ENCODE measurements at places on chromosomes 11 and 22. TPM values are rescaled to one million over a fixed set of nuclear protein-coding genes. Genes with fewer than 3 reads are reported as not detected.
A peak's percentile ranks its signal among the peaks of the same experiment; 100 is the strongest.

- H3K4me1 ChIP-seq: no peaks in the 10 kb centered on the region
- peaks cover 31% of the 10 kb centered on the region for H3K27me3 ChIP-seq
- H3K36me3 ChIP-seq: no peaks in the 10 kb centered on the region
- DNase-seq: peak; percentile 65
- no peak overlapping the region for H3K4me3 ChIP-seq
These were observed 82.3 kb downstream of the RCN1 start for GRCh38 chr11:32172848-32173834.

DNA sequence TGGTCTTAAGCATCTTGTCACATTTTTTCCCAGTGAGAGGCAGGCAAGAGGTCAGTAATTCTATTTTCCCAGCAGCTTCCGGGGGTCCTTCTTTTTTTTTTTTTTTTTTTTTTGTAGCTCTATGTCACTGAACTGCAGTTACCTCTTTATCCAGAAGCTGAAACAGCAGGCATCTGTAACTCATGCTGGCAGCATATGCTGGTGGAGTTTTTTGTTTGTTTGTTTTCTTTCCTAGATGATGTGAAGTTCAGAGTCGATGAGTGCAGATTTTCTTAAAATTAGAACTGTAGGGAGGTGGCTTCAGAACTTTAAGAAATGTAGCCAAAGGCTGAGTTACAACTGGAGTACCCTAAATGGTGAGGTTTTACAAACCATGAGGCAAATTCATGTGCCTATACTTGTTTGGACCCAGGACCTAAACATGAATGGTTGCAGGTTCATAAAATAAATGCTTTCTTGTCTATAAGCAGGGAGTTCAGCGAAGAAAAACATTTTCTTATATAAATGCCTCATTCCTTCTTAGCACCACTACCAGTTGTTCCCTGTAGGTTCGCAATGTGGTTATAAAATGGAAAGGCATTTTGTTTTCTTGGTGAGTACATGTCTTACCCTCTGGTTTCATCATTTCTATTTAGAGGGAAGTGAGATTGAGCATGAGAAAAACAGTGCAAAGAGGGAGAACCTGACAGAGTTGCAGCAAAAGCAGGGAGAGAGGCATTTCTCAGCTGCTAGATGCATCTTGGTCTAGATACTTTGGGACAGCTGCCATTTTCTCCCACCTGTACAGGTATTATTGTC, 84.0 kb downstream of the TRIM44 start:
- no peak overlapping the region for H3K4me3 ChIP-seq
- no peak for DNase-seq
- H3K4me1 ChIP-seq: no peaks in the 10 kb centered on the region
- no peak overlapping the region for H3K27ac ChIP-seq
- peaks cover 10% of the 10 kb centered on the region for H3K36me3 ChIP-seq

DNA sequence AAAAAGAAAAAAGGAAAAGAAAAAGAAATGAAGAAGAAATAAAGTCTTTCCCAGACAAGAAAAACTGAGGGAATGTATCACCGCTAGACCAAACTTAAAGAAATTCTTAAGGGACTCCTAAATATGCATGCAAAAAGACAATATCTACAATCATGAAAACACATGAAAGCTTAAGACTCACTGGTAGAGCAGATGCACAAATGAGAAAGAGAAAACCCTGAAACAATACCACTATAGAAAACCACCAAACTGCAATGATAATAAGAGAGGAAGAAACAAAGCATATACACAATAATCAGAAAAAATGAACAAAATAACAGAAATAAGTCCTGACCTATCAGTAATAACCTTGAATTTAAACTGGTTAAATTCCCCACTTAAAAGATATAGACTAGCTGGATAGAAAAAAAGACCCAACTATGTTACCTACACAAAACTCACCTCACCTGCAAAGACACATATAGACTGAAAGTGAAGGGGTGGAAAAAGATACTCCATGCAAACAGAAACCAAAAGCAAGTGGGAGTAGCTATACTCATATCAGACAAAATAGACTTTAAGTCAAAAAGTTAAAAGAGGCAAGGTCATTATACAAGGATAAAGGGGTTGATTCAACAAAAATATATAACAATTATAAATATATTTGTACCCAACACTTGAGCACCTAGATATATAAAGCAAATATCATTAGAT, 61.3 kb upstream of the NARS2 start:
- no peak overlapping the region for H3K27ac ChIP-seq
- H3K4me3 ChIP-seq: no peak overlapping the region
- H3K36me3 ChIP-seq: no peaks in the 10 kb centered on the region
- H3K4me1 ChIP-seq: no peaks in the 10 kb centered on the region
- peaks cover 6% of the 10 kb centered on the region for H3K27me3 ChIP-seq

DNA sequence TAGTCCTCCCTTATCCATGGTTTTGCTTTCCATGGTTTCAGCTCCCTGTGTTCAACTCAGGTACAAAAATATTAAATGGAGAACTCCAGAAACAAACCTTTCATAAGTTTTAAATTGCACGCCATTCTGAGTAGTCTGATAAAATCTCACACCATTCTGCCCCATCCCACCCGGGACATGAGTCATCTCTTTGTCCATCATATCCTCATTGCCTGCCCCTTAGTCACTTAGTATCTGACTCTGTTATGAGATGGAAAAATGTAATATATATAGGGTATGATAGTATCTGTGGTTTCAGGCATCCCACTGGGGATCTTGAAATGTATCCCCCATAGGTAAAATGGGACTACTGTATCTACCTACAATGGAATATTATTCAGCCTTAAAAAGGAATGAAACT, 35.5 kb upstream of the FGF3 start:
- H3K27ac ChIP-seq: no peak overlapping the region
- no peak overlapping the region for H3K4me3 ChIP-seq
- no peaks in the 10 kb centered on the region for H3K36me3 ChIP-seq
- peaks cover 66% of the 10 kb centered on the region for H3K27me3 ChIP-seq
- no peaks in the 10 kb centered on the region for H3K4me1 ChIP-seq
- no peak for DNase-seq

- H3K36me3 ChIP-seq: no peaks in the 10 kb centered on the region
- no peak overlapping the region for H3K27ac ChIP-seq
- H3K4me1 ChIP-seq: peaks cover 7% of the 10 kb centered on the region
- no peaks in the 10 kb centered on the region for H3K27me3 ChIP-seq
- no peak for DNase-seq
- H3K4me3 ChIP-seq: no peak overlapping the region
These were observed 31.7 kb downstream of the IMMP1L start for GRCh38 chr11:31477528-31478222.

GRCh38 chr11:10158461-10158860, 135.6 kb downstream of the SBF2 start:
- H3K27me3 ChIP-seq: no peaks in the 10 kb centered on the region
- no peak overlapping the region for H3K4me3 ChIP-seq
- peaks cover 14% of the 10 kb centered on the region for H3K4me1 ChIP-seq
- H3K27ac ChIP-seq: no peak overlapping the region

GRCh38 chr11:62148271-62148980, 24.6 kb downstream of the INCENP start:
- no peak overlapping the region for H3K4me3 ChIP-seq
- peaks cover 47% of the 10 kb centered on the region for H3K36me3 ChIP-seq
- DNase-seq: no peak

DNA sequence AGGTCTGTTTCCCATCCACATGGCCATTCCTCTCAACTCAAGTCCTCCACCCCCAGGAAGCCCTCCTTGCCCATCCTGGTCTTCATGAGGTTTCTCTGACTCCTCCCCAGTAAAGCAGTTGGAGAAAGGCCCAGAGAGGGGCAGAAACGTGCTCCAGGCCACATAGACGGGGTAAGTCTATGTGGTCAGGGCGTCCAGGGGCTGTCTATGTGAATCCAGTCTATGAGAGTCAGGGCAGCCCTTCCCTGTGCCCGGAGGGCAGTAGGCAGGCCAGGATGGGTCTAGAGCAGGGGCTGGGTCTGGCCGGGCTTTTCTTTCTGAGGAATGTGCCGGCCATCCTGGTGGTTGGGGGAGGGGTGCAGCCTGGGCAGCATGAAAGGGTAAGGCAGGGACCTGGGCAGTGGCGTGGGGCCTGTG, 11.7 kb downstream of the GUCD1 start:
- no peaks in the 10 kb centered on the region for H3K4me1 ChIP-seq
- no peaks in the 10 kb centered on the region for H3K27me3 ChIP-seq
- peaks cover 22% of the 10 kb centered on the region for H3K36me3 ChIP-seq
- no peak overlapping the region for H3K4me3 ChIP-seq

- no peaks in the 10 kb centered on the region for H3K27me3 ChIP-seq
- no peak overlapping the region for H3K4me3 ChIP-seq
- H3K4me1 ChIP-seq: peaks cover 9% of the 10 kb centered on the region
- H3K36me3 ChIP-seq: no peaks in the 10 kb centered on the region
- DNase-seq: no peak
- peak overlapping the region; percentile 60 for H3K27ac ChIP-seq
These were observed 139.5 kb upstream of the TIMP3 start for GRCh38 chr22:32661737-32662586.

DNA sequence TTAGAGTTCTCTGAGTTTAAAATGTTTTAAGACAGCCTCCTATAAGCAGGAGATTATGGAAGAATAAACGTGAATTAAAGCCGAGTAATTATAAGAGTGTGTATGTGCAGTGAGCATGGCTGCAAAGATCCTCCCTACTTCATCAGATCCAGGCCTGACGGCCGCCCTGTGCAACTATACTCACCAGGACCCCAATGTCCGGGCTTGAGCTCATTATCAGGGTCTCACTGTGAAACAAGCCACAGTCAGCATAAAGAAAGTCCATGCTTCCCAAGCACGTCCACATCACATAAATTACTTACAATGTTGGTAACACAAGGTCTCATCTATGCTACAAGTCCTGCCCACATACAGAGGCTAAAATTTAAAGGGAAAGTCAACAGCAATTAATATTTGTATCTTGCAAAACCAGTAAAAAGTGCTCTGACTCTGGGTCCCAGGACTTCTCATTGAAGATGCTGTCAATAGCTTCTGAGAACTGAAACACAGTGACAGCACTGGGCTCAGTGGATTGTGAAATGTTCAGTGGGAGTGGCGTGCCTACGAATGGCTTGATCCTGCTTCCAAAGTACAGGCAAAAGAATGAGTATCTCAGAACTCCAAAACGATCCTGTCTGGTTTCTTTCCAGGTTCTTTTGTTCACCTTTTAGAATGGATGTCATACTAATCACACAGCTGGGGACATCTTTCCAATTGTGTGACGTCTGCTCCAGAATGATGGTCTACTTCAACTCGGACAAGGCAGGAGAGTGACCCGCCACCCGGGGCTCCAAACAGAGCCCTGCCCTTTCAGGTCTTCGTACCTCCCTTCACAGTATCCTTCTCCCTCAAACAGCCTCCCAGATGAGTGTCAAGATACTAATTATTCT, 72.1 kb upstream of the ARFGAP3 start:
- H3K27ac ChIP-seq: no peak overlapping the region
- no peak overlapping the region for H3K4me3 ChIP-seq
- H3K27me3 ChIP-seq: no peaks in the 10 kb centered on the region
- H3K4me1 ChIP-seq: peaks cover 38% of the 10 kb centered on the region
- no peak for DNase-seq
- H3K36me3 ChIP-seq: no peaks in the 10 kb centered on the region

DNA sequence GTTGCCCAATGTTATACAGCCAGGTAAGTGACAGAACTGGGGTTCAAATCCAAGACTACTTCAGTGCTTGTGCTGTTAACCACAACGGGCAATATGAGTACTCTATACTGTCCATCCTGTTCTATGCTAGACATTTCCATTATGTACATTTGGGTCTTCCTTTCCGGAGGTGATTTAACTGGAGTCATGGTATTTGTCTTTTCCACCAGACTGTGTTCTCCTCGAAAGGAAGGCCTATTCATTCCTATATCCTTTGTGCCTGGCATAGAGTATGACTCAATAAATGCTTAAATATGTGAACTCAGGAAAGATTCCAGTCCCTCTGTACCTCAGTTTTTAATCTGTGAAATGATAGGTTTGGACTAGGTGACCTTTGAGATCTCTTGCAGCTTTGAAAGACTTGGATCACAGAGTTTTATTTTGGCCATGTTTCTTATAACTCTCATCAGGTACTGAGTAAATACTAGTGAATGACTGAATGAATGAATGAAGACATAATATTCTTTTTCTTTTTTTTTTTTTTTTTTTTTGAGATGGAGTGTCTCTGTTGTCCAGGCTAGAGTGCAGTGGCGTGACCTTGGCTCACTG, 6.6 kb downstream of the RNF121 start:
- H3K4me1 ChIP-seq: peaks cover 2% of the 10 kb centered on the region
- no peaks in the 10 kb centered on the region for H3K36me3 ChIP-seq
- no peaks in the 10 kb centered on the region for H3K27me3 ChIP-seq
- no peak overlapping the region for H3K27ac ChIP-seq

DNA sequence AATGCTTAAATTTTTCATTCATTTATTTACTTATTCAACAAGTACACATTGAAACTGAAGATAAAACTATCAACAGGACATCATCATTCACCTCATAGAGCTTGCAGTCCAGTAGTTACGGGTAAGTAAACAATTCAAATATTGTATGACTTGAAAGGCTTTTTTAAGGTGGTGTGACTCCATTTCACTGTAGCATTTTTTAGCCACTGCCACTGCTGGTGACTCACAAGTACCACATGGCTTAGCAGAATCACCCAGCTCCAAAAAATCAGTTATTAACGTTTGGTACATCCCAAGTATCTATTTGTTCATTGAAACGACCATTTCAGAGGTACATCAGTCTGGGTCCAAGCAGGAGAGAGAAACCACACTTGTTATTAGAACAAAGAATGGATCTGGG, 427.9 kb upstream of the DDI1 start:
- H3K4me3 ChIP-seq: no peak overlapping the region
- no peaks in the 10 kb centered on the region for H3K27me3 ChIP-seq
- no peak for DNase-seq
- H3K4me1 ChIP-seq: no peaks in the 10 kb centered on the region

DNA sequence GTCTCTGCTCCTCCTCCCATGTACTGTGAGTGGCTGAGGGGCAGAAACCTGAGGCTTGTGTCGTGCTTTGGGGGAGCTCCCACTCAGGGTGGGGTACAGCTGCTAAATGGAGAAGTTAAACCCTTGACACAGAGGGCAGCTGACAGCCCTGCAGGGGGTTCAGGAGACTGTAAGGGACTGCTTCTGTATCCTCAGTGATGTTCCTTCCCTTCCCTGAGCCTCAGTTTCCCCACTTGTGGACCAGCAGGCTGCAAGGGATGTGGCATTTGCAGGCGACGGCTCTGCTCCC, 15.6 kb downstream of the SYNGR1 start:
- H3K27ac ChIP-seq: peak overlapping the region; percentile 61
- peaks cover 33% of the 10 kb centered on the region for H3K4me1 ChIP-seq
- DNase-seq: no peak
- H3K4me3 ChIP-seq: no peak overlapping the region
- H3K36me3 ChIP-seq: peaks cover 3% of the 10 kb centered on the region

DNA sequence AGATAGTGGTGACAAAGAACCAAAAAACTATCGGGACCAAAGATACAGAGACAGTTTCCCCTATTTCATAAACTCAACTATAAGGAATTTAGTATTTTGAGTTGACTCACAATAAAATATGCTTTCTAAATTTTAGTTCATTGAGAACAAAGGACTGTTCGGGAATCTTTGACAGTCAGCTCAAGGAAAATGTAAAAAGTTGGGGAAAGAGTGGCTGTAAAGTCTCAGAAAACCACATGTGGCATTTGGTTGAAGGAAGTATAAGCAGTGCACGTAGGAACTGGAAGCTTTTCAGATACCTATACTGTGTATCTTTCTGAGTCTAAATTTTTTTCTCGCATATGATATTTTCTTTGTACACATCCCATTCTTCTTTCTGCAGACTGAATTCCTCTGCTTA, 688.9 kb downstream of the KCNA4 start:
- DNase-seq: no peak
- H3K27me3 ChIP-seq: no peaks in the 10 kb centered on the region
- H3K4me3 ChIP-seq: no peak overlapping the region

The CRYBB3 gene
- 0.54 TPM for total RNA-seq

The TSSK2 gene
- not detected for total RNA-seq

The BTBD10 gene
- total RNA-seq: 22.6 TPM

The LRRC74B gene
- not detected for total RNA-seq

The OR52K1 gene
- 0.07 TPM for total RNA-seq

The CD248 gene
- total RNA-seq: 95.2 TPM

The SAA1 gene
- total RNA-seq: not detected

Data from mesothelial cell of epicardium (in vitro differentiated cells).